IMR-90 (cell line): ENCODE measurements at places on chromosomes 11 and 22. TPM values are rescaled to one million over a fixed set of nuclear protein-coding genes. Genes with fewer than 3 reads are reported as not detected.

The GAL gene
- total RNA-seq, result 0.28 TPM in 1 of 2 replicates, not detected in the other

The VSIG2 gene
- total RNA-seq, result not detected in 2 replicates

DNA sequence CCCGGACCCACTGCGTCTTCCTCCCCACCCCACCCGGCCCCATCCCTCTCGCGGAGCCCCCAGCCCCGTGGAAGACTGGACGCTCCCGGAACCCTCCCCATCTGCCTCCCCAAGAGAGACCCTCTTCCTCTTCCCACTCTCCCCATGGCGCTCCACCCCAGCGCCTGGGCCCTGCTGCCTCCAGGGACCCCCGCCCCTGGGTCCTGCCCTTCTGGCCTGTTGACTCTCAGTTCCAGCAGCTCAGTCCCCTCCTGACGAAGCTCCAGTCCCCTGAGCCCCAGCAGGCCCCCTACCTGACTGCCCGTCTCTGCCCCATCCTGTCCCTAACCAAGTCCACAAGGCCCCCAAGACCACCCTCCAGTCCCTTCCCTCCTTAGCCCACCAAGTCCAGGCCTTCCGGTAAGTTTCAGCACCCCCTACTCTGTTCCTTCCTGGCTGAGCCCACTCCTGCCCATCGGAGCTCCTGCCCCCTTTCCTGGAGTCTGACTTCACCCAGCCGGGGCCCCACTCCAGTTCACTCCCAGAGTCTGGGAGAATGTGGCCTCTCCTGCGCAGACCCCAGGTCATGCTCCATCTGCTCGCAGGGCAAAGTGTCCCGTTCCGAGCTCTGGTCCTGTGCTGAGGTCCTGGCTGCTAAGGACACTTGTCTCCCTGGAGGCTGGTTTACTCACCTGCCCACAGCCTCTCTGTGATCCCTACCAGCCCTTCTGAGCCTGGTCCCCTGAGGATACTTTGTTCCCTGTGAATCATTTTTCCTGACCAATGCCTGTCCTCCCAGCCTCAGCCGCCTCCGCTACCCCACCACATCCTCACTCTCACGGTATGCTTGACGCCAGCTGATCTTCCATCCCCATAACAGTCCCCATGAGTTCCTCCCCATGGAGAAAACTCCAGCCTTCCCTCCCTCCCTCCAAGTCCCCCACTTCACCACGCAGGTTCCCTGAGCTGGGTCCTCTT lies 722 bp downstream of the IFITM10 start:
- peaks cover 8% of the 10 kb centered on the region; the same call in 1 of the 2 replicates for H3K36me3 ChIP-seq
- H3K4me3 ChIP-seq, result no peak overlapping the region
- DNase-seq, result peak; percentile 78

DNA sequence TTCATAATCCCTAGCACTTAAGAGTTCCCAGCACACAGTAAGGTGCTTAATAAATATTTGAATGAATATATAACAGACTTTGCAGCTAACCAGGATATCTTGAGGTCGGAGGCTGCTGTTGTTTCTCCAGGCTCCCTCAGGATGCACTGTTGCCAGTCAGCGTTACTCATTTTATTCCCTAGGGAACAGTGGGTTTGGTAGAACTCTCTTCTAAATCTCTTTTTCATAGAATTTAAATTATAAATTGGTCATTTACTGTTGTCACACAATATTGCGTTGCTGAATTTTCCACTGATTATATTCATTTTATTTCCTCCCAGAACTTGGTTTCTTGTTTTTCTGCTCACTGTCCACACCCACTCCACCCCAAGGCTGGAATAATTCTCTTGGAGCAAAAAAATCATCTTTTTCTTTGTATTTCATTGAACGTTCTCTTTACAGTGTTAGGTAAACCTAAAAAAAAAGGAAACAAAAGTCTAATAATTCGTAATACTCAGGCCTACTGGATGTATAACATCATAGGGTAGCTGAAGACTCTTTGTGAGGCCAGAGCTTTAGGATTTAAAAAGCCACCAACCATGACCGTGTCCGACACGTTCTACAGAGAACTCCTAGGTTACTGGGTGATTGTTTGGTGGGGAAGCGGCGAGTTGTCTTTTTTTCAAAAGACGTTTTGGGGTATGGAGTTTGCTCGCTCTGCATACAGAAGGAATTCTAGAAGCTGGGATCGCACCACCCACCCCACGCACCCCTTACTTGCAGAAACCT lies 766 bp upstream of the CAPRIN1 start:
- H3K27ac ChIP-seq, result peak overlapping the region; percentile 99
- H3K4me1 ChIP-seq, result peaks cover 4% of the 10 kb centered on the region; the same call in 1 of the 2 replicates
- peak; percentile 30 for DNase-seq
- H3K27me3 ChIP-seq, result no peaks in the 10 kb centered on the region
- peak overlapping the region; percentile 67 for H3K4me3 ChIP-seq

DNA sequence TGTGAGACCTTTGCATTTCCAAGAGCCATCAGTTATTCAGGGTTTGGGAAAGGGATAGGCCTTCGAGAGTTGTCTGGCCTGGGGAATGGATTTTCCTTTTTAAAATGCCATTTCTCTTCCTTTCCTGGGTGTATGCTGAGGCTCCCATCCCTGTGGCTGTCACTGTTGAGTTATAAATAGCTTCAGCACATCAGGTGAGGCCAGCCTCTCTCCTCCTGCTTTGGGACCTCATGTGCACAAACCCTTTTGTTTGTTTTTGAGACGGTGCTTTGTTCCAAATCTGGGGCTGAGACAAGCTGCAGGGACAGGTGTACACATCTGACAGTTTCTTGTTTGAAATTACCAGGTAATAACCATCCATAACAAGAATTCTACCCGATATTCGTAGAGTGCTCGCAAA lies 1.3 kb downstream of the TEF start:
- peaks cover 9% of the 10 kb centered on the region for H3K4me1 ChIP-seq
- H3K27me3 ChIP-seq, result no peaks in the 10 kb centered on the region
- no peak overlapping the region for H3K27ac ChIP-seq
- no peak for DNase-seq

- no peak overlapping the region for H3K27ac ChIP-seq
- no peaks in the 10 kb centered on the region for H3K27me3 ChIP-seq
- H3K4me3 ChIP-seq, result no peak overlapping the region
- no peaks in the 10 kb centered on the region for H3K4me1 ChIP-seq
- H3K36me3 ChIP-seq, result no peaks in the 10 kb centered on the region
Observed at GRCh38 chr11:134907636-134908035, 495.6 kb upstream of the B3GAT1 start.

GRCh38 chr11:133506023-133506422 lies 26.3 kb downstream of the OPCML start:
- H3K4me1 ChIP-seq, result no peaks in the 10 kb centered on the region
- H3K27me3 ChIP-seq, result no peaks in the 10 kb centered on the region
- no peak overlapping the region for H3K27ac ChIP-seq
- no peaks in the 10 kb centered on the region for H3K36me3 ChIP-seq

DNA sequence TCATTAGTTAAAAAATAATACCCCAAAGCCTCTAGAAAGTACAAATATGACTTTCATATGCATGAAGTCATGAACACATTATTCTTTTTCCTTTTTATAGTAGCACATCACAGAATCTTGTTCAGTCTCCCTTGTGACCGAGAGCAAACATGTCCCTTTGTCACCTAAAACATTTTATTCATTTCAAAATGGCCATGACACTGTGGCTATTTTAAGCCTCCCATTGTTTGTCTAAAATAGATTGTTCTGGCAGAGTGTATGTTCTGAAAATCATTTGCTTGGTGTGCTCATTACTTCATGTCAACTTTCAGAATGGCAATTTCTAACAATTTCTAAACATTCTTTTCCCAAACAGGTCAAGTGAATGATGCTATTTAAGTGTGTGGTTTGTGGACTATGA lies 865.0 kb downstream of the JRKL start:
- H3K36me3 ChIP-seq, result no peaks in the 10 kb centered on the region
- no peak overlapping the region for H3K4me3 ChIP-seq
- H3K27me3 ChIP-seq, result no peaks in the 10 kb centered on the region
- DNase-seq, result no peak

DNA sequence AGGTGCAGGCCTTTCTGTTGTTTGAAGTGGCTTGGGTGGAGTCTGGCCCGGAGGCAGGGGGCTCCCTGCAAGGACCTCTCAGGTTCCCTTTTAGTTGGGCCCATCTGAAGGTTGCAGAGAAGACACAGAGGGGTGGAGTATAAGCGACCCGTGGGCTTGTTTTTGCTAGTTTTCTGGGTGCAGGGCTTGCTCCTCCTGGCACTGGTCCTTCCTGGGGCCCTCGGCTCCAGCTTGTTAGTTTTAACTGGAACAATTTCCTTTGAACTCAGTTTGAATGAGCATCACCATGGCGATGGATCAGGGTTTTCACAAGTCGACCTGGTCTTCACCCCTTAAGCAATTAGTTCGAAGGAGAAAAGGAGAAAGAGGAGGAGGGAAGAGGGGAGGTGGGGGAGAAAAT lies 28.5 kb upstream of the OAF start:
- peaks cover 17% of the 10 kb centered on the region for H3K4me1 ChIP-seq
- no peak overlapping the region for H3K4me3 ChIP-seq
- DNase-seq, result no peak
- no peak overlapping the region for H3K27ac ChIP-seq
- peaks cover 3% of the 10 kb centered on the region for H3K27me3 ChIP-seq
- H3K36me3 ChIP-seq, result no peaks in the 10 kb centered on the region

DNA sequence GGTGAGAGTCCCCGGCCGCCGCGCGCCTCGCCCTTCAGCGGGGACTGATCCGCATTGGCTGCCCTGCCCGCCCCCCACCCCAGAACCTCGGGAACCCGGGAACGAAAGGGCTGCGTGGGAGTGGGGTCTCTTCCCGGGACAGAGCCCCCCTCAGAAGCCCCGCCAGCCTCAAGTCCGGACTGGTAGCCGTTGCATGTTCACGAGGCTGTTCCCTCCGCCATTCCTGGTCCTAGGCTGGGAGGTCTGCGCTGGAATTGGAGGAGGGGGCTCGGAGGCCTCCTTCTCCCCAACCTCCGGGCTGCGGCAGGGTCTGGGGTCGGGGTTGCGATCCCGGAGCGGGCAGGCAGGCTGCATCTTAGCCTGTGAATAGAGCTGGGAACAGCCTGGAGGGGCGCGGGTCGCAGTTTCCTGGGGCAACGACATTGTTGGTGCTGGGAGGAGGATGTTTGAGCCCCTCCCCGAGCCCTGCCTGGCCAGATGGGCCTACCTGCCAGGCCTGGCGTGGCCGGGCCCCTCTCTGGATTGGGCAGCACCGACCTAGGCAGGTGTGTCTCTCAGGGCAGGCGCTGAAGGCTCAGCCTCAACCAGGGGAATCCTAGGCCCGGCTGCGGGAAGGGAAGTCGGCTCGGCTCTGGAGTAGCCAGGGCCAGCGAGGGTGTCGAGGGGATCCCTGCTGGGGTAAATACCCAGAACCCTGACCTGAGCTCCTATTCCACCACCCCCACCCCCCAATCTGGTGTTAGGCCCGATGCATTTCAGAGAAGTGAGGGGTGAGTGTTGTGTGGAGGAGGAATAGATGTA lies 670 bp downstream of the MAPK8IP1 start:
- no peaks in the 10 kb centered on the region for H3K4me1 ChIP-seq
- DNase-seq, result no peak
- peaks cover 11% of the 10 kb centered on the region for H3K36me3 ChIP-seq
- H3K27ac ChIP-seq, result no peak overlapping the region
- peaks cover 30% of the 10 kb centered on the region for H3K27me3 ChIP-seq

GRCh38 chr22:19791894-19792293 lies 31.3 kb downstream of the TBX1 start:
- H3K36me3 ChIP-seq, result peaks cover 3% of the 10 kb centered on the region
- no peaks in the 10 kb centered on the region for H3K27me3 ChIP-seq
- no peak overlapping the region for H3K27ac ChIP-seq
- H3K4me3 ChIP-seq, result no peak overlapping the region

- peaks cover 4% of the 10 kb centered on the region for H3K4me1 ChIP-seq
- no peaks in the 10 kb centered on the region for H3K36me3 ChIP-seq
- H3K27ac ChIP-seq, result peak overlapping the region; percentile 49; the same call in 1 of the 2 replicates
- no peak overlapping the region for H3K4me3 ChIP-seq
Observed at GRCh38 chr11:88353835-88354496, 16.4 kb upstream of the CTSC start.

DNA sequence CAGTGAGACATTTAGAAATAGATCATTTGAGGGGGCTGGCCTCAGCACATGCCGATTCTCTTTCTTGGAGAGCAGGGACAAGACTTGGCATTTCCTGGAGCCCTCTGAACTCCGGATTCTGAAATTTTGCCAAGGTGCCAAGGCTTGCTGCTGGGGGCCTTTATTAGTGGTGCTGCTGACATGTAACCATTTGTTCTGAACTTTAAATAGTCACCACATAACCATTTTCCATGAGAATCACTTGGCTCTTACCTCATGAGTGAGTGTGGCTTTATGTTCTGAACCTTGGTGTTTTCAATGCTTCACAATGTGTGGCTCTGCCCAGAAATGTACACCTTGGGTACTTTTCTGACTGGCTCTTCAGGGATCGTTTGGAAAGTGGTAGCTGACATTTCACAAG lies 33.3 kb downstream of the SYT13 start:
- H3K4me1 ChIP-seq, result no peaks in the 10 kb centered on the region
- no peaks in the 10 kb centered on the region for H3K36me3 ChIP-seq
- H3K27ac ChIP-seq, result no peak overlapping the region
- H3K4me3 ChIP-seq, result no peak overlapping the region
